ENCODE measurements at places on chromosomes 6 and 20.
A peak's percentile ranks its signal among the peaks of the same experiment; 100 is the strongest.

- DNase-seq = no peak
Observed at GRCh38 chr6:104702126-104702841, 157.4 kb downstream of the HACE1 start.

GRCh38 chr6:111973118-111973761 lies 80.7 kb upstream of the CCN6 start:
- DNase-seq = no peak

- DNase-seq = no peak
Observed at GRCh38 chr6:77313595-77313994, 149.7 kb downstream of the HTR1B start.

- DNase-seq = no peak
Observed at GRCh38 chr6:78989191-78989590, 88.9 kb downstream of the PHIP start.

GRCh38 chr6:84536885-84537638 lies 227.3 kb downstream of the TBX18 start:
- DNase-seq = peak; percentile 2

GRCh38 chr6:73823046-73823735 lies 127.2 kb downstream of the CD109 start:
- no peak for DNase-seq

GRCh38 chr20:23410916-23411695 lies 10.2 kb downstream of the NAPB start:
- no peak for DNase-seq

DNA sequence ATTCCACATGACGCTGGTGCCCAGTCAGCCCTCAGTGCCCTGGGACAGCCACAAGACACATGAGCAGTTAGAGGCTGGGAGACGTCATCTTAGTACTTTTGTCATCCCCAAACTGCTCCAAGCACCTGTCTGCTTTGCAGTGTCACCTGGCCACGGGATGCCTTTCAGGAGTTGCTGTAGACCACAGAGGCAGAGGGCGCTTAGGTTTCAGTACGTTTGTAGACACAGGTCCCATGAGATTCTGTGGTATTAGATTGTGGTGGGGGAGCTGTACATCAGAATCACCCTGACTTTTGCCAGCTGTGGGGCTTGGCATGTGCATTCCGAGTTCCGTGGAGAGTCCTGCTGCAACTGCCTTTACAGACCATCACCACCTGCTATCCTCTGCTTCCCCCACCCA lies 16.7 kb downstream of the MAVS start:
- no peak for DNase-seq

DNA sequence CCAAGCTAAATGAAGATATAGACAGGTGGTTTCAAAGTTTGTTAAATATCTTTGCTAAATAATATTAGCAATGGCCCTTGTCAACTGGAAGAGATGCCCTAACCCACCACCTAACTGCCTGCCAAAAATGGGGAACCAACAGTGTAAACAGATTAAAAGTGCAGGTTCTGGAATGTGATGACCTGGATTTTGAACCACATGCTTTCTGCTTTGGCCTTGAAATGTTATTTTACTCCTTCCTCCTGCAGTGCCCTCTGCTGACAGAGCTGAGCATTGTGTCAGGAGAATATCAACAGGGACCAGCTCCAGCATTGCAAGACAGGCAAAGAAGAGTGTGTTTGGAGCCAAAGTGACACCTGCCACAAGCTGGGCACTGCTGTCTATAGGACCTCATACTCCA lies 226.6 kb downstream of the MYLK4 start:
- no peak for DNase-seq

DNA sequence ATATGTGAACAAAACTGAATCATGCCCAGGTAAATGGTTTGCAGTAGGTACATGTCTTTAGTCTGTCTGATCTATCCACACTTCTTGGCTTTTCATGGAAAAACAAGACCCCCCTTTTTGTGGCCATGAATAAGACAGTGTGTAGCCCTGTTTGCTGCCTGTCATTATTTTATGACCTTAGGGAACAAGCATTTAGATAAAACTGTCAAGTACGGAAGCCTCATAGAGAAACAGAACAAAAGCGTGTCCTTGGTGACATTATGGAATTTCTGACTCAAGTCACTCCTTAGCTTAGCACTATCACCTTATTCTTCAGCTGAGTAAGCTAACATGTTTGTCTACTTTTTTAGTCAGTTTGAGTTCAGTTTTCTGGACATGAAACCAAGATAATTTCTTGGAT lies 476.2 kb downstream of the ADGRB3 start:
- no peak for DNase-seq
